ENCODE measurements at places on chromosomes 5 and 9.

DNA sequence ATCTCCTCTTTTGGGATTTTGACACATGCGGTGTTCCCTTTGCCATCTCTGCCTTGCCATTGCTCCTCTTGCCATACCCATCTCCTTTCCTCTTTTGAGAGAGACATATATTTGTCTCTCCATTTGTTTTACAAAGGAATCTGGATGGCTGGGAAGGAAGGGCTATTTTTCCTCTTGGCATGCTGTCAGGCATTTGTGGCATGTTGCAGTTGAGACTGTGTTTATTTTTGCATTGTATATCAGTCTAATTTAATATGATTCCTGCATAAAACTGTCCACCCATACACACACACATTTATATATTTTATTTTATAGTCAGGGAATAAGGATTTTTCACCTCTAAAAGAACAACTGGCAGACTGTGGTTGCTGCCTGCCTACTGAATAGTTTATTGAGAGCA lies 1105.8 kb upstream of the SEMA6A start:
- peak; percentile 68 for DNase-seq

DNA sequence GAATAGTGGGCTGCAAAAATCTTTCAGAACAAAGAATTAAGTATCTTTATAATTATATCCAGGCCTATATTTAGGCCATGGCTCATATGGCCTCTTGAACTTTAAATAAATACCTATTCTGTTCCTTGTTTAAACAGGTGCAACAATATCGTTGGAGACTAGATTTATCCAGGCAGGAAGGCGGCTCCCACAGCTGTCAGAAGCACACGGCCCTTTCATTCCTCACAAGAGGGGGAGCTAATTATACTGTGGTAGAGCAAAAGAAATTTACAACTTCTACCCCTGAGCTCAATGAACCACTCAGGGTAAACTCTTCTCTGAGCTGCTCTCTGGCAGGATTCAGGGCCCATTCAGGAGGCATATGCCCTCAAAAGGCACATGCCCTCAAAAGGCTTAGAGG lies 31.3 kb downstream of the TMEM174 start:
- no peak for DNase-seq

DNA sequence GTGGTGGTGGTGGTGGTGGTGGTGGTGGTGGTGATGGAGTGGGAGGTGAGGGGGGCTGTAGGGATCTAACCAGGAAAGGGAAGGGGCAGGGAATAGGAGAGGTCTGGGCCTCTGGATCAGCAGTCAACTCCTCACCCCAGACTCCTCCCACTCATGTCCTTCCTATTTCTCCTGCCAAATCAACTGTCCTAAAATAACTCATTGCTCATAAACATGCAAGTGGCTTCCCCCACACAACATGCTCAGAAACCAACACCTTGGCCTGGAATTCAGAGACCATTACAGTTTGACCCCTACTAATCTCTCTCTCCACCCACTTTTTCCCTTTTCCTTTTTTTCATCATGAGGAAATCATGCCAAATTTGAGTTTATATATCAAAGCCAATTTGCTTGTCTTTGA lies 8.4 kb upstream of the FSD1L start:
- DNase-seq: no peak

DNA sequence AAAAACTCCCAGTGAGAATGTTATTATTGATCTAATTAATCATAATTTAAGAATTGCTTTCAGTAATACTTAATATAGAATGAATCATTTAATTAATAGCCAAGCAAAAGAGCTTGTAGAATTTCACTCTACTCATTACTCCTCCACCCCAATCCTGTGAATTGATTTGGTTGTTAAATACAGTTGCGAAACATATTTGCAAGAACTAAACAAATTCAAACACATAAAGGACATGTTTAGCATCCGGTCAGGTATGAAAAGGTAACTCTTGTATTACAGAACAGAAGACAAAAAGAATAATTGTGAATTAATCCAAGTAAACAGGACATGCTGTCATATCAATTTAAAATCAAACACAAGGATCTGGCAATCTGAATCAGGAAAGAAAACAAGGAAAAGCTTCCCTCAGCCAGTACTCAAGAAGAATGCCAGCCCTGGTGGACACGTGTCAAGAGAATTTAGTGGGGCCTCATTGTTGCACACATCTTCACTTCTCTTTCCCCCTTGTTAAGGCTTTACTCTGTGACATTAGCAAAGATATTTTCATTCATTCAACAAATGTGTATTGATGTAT lies 89.4 kb upstream of the SLC12A2 start:
- no peak for DNase-seq

DNA sequence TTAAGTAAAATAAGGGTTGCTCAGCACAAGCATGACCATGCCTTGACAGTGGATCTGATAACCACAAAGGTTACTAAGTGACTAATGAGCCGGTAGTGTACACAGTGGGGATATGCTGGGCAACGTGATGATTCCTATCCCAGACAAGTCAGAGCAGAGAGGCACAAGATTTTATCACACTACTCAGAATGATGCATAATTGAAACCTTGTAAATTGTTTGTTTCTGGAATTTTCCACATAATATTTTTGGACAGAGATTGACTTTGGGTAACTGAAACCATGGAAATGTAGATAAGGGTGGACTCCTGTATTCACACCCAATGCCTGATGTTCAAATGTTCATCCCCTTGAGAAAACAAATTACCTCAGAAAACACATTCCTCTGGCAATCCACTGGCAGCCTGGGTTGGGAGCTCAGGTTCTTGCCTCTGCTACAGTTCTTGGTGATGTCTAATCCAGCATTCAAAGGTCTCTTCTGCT lies 16.2 kb upstream of the ERAP1 start:
- peak; percentile 87 for DNase-seq

DNA sequence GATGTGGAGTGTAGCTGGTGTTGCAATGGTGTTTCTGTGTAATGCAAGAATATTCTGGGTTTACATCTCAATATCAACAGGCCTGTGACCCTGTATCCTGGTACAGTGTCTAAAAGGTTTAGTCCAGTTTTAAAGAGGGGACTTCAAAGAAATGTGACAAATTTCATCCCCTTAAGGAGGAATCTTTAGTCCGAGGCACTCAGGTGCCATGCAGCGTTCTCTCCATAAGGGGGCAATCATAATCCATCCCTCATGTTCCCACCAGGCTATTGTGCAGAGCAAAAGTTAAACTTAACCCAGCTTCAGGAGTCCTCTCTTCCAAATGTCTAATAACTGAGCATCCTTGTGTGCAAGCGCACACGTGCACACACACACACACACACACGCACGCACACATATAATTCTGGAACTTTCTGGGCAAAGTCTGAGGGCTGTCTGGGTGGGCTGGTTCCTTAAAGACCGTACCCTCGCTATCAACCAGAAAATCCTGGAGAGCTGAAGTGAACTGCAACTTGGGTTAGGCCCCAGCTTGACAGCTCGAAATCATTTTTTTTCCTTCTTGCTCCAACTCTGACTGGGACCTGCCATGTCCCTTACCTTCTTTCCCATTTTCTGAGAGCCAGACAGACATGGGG lies 46.0 kb downstream of the CRB2 start:
- peak; percentile 42 for DNase-seq

- DNase-seq: peak; percentile 50
Observed at GRCh38 chr9:124133727-124134126, 122.2 kb downstream of the LHX2 start.

GRCh38 chr9:132411091-132411508 lies 1.1 kb downstream of the CFAP77 start:
- peak; percentile 34 for DNase-seq

DNA sequence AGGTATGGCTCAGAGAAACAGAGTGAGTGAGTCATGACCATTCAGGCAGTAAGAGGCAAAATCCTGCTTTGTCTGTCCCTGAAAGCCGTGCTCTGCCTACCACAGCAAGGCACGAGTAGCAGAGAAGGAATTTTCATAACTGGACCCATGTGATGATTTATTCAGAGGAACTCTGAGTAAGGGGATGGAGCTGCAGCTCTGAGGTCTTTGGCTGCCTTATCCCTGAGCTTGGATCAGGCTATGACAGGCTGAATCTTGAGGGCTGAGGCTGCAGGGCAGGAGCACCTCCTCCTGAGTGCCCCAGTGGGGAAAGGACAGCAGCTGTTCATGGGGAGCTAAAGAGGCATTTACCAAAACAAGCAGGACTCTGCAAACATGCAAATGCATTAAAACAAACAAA lies 183.4 kb downstream of the PAPPA start:
- DNase-seq: peak; percentile 46

DNA sequence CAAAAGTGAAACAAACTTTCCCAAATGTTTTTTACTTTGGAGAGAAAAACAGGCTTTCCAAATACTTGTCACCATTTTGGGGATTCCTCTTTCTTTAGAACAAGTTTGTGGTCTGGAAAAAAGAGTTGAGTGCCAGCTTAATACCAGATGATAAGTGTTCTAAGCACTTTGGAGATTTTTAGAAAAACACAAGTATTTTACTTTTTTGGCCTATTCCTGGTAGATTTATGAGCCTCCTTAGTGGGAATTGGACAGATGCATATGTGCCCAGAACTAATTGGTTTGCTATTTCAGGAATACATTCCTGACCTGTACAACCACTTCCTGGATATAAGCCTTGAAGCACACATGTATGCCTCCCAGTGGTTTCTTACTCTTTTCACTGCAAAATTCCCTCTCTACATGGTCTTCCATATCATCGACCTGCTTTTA lies 40.5 kb downstream of the GPR21 start:
- peak; percentile 78 for DNase-seq

DNA sequence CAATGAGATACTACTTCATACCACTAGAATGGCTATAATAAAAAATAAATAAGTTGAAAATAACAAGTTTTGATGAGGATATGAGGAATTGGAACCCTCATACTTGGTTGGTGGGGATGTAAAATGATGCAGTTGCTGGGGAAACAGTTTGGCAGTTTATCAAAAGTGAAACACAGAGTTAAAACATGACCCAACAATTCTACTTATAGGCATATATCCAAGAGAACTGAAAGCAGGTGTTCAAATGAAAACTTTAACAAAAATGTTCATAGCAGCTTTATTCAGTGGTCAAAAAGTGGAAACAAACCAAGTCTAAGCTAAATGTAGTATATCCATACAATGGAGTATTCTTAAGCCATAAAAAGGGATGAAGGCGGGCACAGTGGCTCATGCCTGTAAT lies 13.1 kb upstream of the LHFPL2 start:
- no peak for DNase-seq

DNA sequence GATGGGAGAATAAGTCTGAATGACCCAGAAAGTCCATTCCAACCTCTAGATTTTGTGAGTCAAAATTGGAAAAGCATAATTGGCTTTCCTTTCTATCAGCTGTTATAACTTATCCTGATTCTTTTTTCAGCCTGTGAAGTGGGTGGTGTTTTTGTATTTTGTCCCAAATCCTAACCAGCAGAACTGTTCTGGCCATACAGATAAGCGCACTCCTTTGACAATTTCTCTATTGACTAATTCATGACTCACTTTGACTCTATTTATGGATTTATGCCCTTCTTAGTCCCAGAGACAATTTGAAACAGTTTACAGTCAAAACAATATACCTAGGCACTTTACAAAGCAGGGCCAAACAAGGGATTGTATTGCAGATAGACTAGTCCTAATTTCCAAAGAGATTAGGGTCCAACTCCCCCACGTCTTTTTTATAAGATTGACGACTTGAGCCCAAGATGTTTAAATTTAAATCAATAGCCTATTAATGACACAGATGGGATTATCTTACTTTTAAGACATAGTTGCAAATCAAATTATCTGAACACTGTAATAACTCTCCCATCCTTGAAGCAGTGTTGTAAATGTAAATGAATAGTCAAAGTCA lies 301.7 kb upstream of the SEMA6A start:
- DNase-seq: no peak

GRCh38 chr9:94819161-94819687 lies 92.7 kb downstream of the AOPEP start:
- no peak for DNase-seq

DNA sequence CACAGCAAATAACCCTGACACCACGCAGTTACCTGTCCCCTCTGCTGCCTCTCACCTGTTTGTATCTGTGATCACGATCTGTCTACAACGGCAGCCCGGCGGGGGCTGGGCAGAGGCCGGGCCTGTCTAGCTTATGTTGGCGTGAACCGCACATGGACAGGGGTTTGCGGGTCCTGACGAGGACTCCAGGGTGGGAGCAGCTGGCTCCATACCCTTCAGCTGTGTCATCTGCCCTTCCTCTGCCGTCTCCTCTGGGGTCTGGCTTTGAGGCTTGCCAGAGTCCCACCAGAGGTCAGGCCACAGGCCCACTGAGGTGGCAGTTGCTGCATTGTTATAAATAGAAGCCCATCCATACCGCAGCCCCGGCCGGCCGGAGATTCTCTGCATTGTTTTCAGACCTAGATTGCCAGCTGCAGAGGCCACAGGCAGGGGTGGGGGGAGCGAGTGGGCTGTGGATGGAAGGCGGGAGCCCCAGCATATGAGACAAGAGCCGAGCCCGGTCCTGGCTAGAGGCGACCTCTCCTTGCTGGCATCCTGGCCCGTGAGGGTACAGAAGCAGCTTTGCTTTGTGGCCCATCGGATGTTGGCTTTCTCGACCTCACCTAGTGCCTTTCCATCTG lies 37.8 kb downstream of the FAM78A start:
- no peak for DNase-seq

All from EL (cell line).